Thoracic aorta (tissue), 2 donors: ENCODE measurements at places on chromosomes 2 and 18.
A peak's percentile ranks its signal among the peaks of the same experiment; 100 is the strongest.

- no peaks in the 10 kb centered on the region for H3K4me1 ChIP-seq
- DNase-seq = no peak
- no peak overlapping the region for H3K27ac ChIP-seq
These were observed 107.1 kb downstream of the TWIST2 start for GRCh38 chr2:238954841-238955591.

DNA sequence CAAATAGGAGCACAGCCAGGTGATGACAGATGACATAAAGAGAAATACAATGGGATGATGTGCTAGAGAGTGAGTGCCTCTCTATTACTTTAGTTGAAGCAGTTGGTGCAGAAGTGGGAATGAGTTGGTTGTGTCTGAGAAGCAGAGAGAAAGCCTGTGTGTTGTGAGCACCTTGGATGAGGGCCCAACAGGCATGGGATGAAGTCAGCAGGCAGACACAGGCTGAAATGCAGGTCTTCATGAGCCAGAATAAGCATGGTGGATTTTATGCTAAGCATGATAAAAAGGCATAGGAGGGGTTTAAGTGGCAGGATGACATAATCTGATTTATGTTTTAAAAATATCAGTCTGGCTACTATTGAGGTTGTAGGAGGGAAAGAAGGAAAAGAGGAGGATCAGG is 71.5 kb downstream of the KLHL14 start:
- H3K4me1 ChIP-seq = no peaks in the 10 kb centered on the region
- H3K27me3 ChIP-seq = no peaks in the 10 kb centered on the region
- no peaks in the 10 kb centered on the region for H3K36me3 ChIP-seq

DNA sequence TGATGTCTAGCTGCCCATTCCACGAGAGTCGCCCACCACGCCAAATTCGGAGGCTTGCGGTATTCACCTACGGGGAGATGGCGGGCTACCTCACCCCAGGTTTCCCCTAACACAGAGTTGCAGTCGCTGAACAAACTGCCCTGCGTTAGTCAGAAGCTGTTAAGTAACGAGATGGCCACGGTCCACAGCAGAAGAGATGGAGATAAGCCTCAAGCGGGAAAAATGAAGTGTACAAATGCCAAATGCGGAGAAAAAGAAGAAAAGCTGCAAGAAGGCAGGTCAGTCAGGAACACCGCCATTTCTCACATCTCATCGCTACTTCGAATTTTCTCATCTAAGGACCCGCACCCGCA is 425 bp downstream of the ASB3 start:
- DNase-seq = no peak
- peak overlapping the region; percentile 78 for H3K27ac ChIP-seq
- no peaks in the 10 kb centered on the region for H3K27me3 ChIP-seq
- H3K36me3 ChIP-seq = no peaks in the 10 kb centered on the region
- H3K4me1 ChIP-seq = peaks cover 61% of the 10 kb centered on the region
- H3K4me3 ChIP-seq = peak overlapping the region; percentile 91

DNA sequence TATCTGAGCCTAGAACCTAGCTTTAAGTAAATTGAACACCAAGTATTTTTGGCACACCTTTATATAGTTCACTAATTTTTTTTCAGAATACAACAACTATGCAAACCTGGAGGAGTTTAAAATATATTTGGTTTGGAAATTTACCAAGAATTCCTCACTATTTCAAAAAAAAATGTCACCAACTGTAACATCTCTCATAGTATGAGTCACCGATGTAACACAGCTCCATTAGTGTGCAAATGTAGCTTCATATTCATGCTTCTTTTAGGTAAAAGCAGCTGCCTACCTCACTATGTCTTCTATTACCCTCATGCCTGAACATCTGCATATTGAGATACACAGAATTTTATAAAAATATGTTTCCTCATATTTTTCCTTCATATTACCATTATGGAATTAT is 80.5 kb downstream of the NRXN1 start:
- no peaks in the 10 kb centered on the region for H3K27me3 ChIP-seq
- no peaks in the 10 kb centered on the region for H3K36me3 ChIP-seq
- H3K27ac ChIP-seq = no peak overlapping the region
- H3K4me3 ChIP-seq = no peak overlapping the region

DNA sequence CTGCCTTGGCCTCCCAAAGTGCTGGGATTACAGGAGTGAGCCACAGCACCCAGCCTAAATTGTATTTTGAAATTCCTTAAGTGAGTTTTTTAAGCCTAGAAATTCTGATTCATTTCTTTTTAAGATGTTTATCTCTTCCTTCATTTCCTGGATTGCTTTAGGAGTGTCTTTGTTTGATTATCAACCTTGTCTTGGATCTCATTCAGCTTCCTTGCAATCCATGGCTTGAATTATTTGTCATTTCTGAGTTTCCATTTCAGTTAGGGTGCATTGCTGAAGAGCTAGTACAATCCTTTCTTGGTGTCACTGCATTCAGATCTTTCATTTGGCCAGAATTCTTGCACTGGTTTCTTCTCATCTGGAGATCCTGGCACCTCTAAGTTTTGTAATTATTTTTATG is 606.4 kb upstream of the ZNF804A start:
- no peak for DNase-seq
- H3K27ac ChIP-seq = no peak overlapping the region
- H3K4me1 ChIP-seq = no peaks in the 10 kb centered on the region

GRCh38 chr2:191158747-191159146 is 8.0 kb upstream of the STAT4 start:
- no peaks in the 10 kb centered on the region for H3K27me3 ChIP-seq
- DNase-seq = no peak
- no peaks in the 10 kb centered on the region for H3K36me3 ChIP-seq
- H3K27ac ChIP-seq = no peak overlapping the region

DNA sequence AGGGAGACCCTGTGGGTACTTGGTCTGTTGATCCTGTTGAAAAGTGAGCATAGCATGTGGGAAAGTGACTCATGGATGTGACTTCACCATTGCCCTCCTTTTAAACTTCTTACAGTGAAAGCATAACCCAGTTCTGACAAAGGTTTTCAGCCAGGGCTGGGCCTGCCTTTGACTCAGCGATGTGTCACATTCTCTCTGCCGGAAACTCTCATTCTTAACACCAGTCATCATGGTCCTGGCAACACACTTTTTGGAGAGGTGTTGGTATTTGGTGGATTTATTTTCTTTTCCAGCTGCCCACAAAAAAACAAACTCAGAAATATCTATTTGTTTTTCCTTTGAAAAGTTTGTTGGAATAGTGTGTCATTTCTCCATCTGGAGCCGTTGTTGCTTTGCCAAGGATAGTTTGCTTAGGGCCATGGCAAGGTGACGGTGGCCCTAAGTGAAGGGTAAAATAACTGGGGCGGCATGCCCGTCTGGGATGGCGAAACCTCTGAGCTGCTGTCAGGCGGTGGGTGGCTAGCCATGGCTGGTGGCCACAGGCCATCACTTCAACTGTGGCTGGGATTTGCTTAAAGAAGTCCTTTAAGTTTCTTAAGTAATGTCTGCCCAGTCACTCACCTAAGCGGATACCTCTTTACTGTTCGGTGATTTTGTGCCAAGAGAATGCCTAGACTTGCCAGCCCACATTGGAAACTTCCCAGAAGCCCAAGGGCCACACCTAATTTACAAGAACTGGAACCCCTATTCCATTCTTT is 123.3 kb downstream of the LTBP1 start:
- peaks cover 89% of the 10 kb centered on the region for H3K4me1 ChIP-seq
- peak overlapping the region; percentile 46 for H3K4me3 ChIP-seq
- H3K36me3 ChIP-seq = no peaks in the 10 kb centered on the region
- peak; percentile 77 for DNase-seq

DNA sequence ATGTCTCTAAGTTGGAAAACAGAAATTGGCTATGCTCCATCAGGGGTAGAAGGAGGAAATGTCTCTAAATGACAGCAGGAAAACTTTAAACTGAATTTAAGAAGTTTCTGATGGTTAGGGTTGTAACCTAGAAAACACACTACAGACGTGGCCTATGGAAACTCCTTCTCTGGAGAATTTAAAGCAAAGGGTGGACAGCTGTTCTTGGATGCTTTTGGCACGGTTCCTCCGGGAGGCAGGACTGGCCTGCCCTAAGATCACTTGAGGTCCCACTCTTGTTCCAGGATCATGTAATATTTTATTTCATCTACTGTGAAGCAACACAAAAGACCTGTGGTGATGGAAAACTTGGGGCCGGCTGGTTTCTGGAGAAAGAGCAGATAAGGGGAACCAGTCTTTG is 77.0 kb downstream of the NRP2 start:
- H3K4me3 ChIP-seq = no peak overlapping the region
- no peaks in the 10 kb centered on the region for H3K36me3 ChIP-seq

DNA sequence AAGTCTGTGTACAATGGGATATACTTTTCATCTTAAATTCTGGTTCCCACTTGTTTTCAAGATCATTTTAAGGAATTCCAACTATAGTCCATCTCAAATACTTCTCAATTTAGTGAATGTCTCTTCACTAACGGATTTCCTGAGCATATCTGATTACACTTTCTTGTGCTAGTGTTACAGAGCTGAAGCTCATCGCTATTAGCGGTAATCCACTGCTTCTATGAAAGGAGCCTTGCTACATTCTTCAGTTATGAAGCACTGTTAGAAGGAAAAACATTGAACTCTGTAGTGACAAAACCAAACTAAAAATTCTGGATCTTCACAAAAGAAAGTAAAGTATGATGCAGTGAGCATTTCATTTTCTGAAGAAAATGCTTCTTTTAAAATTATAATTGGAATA is 72.0 kb downstream of the AGPS start:
- no peaks in the 10 kb centered on the region for H3K27me3 ChIP-seq
- no peak for DNase-seq
- peaks cover 8% of the 10 kb centered on the region for H3K36me3 ChIP-seq
- no peak overlapping the region for H3K4me3 ChIP-seq
- no peak overlapping the region for H3K27ac ChIP-seq

DNA sequence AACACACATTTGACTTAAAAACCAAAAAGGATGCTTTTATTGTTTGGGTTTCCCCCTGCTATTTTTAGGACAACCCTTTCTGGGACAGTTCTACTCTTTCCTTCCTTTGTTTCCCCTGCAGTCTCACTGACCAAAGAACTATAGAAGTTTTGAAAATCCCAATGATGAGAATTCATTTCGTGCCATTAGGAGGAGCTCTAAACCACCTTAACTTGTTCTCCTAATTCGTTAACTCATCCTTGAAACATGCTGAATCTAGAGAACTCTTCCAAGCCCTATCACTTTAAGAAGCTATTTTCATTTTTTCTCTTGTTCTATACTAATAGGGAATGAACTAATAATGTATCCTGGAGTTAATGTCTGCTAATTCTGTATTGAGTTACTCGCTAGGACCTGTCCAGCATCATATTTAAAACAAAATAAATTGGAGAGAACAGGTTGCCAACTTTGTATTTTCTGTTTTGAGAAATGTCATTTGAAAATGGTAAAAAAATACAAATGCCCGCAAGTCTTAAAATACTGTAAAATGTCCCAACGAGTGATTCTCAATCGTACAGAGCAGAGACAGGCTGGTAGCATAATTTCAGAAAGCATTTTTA is 62.9 kb downstream of the AFTPH start:
- H3K27ac ChIP-seq = no peak overlapping the region
- DNase-seq = no peak
- no peak overlapping the region for H3K4me3 ChIP-seq

DNA sequence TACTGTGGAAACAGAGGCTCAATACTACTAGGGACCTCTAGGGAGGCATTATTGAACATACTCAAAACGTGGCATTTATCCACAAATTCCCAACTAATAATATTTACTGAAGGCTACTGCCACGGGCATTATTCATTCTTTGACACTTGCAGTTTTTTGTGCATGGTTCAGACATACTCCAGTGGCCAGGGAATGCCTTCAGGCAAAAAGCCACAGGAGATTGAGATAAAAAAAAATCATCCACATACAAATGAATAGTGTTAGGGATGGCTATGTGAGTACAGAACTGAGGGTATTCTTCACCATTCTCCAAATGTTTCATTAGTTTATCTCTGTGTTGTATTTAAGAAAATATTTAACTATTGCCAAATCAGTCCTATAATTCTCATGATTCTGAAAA is 974.9 kb upstream of the PIK3C3 start:
- H3K4me3 ChIP-seq = no peak overlapping the region
- H3K36me3 ChIP-seq = no peaks in the 10 kb centered on the region
- DNase-seq = no peak
- H3K4me1 ChIP-seq = no peaks in the 10 kb centered on the region
